D721Med (cell line): ENCODE measurements at places on chromosomes 12 and 14.

DNA sequence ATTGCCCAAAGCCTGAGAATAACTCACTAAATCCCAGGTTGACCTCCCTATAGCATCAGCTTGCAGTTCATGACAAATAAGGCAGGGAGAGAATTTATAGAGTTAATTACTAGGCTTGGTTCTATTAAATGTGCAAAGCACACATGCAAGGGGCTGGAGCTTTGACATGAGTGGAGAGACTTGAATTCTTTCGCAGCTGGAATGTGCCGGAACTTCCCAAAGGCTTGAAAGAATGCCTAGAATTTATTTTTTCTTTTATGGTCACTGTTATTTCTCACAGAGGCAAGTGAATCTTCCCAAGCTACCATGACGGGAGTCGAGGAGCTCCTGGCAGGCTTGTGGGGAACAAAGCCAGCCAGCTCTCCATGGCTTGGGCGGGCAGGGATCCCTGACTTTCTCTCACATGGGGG lies 95.5 kb upstream of the USP44 start:
- no peak for DNase-seq

- DNase-seq = no peak
These were observed 152.6 kb upstream of the NUDT4 start for GRCh38 chr12:93225094-93225493.

DNA sequence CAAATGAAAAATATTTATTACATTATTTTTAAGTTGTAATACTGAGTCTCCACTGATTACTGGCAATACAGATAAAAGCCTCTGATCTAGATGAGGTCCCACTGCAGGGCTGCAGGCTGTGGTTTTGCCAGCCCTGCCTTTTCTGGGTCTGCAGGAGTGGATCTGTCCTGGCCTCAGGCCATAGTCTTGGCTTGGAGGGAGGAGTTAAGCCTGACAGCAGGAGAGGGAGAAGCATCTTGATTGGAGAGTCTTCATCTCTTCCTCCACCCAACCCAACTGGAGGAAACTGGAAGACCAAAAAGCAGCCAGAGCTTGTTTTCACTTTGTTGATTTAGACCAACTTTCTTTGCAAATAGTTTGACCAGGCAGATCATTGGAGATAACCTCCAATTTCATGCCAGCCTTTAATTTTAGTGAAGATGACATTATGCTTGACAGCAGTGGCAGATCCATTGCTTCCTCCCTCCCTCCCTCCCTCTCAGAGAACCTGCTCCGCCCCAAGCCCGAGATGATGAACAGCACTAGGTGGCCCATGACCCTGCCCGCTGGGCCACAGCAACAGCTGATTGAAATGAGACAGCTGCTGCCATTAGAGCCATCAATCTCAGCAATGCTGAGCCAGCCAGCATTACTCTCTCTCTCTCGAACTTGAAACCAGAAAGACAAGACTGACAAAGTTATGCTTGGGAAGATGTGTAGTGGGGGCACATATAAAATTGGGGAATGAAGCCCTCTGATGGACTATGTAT lies 222.4 kb downstream of the GLT1D1 start:
- no peak for DNase-seq

DNA sequence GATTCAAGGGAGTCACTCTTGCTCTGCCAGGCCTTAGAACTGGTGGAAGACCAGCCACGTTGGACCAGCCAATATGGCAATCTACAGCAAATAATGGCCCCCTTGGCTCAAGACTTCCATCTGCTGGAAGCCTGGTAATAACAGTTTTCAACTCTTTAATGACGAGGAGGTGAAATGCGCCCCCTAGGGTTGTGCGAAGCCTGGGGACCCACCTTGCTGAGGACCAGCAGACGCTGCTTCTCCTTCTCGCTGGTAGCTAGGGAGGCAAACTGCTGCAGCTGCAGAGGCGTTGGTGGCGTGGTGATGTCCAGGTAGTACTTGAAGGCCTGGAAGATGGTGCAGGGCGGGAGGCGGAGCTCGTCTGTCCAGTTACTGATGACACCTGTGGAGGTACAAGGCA lies 41.5 kb upstream of the FBXO21 start:
- DNase-seq = no peak

DNA sequence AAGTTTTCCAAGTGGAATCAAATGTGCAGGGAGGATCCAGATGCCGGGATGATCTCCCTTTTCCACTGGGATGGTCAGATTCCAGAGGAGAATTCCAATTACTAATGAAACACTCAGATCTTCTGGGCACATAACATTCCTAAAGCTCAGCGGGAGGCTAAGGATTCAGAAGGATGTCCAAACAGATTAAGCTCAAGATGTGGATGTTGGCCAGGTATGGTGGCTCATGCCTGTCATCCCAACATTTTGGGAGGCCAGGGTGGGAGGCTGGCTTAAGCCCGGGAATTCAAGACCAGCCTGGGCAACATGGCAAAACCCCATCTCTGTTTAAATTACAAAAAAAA lies 62.0 kb upstream of the PNMA1 start:
- no peak for DNase-seq

- DNase-seq = no peak
These were observed 541.9 kb upstream of the SEL1L start for GRCh38 chr14:82075566-82075965.

- no peak for DNase-seq
These were observed 8.9 kb upstream of the EEA1 start for GRCh38 chr12:92938018-92938417.

DNA sequence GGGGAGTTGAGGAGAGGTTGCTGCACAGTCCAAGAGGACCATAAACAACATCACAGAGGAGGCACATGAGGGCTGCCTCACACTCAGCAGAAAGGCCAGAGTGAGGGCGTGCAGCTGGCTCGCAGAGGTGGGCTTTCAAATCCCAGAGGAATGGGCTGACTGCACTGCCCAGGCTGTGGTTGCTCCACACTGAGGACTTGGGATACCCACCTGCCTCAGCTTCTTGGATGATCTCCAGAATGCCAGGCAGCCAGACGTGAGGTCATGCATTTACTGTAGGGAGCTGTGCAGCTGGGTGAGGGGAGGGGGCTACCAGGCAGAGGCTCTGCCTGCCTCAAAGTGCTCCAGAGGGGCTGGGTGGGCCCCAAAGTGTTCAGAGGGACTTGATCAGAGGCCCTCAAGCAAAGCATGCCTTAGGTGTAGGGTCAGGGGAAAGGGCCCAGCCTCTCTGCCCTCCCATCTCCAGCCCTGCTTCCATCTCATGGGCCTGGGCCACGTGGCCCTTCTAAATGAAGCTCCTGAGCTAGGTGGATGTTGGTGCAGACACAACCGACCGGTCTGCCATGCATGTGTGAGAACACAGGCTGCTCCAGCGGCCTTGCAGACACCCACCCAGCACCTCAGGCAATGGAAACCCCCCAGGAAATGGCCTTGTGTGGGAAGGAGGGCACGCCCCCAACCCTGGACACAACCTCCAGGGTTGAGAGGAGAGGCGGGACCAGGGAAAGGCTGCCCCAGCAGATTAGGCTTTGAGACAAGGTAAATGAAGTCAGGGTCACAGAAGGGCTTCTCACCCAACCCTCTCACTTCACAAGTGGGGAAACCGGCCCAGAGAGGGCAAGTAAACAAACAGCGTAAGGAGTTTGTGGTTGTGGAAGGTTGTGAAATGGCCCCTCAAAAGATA lies 90.8 kb downstream of the NTF3 start:
- DNase-seq = no peak

GRCh38 chr12:113942209-113942608 lies 23.9 kb downstream of the RBM19 start:
- no peak for DNase-seq

- no peak for DNase-seq
These were observed 312.9 kb downstream of the ITPR2 start for GRCh38 chr12:26520109-26520508.

- DNase-seq = no peak
These were observed 16.4 kb upstream of the HVCN1 start for GRCh38 chr12:110705309-110705708.

DNA sequence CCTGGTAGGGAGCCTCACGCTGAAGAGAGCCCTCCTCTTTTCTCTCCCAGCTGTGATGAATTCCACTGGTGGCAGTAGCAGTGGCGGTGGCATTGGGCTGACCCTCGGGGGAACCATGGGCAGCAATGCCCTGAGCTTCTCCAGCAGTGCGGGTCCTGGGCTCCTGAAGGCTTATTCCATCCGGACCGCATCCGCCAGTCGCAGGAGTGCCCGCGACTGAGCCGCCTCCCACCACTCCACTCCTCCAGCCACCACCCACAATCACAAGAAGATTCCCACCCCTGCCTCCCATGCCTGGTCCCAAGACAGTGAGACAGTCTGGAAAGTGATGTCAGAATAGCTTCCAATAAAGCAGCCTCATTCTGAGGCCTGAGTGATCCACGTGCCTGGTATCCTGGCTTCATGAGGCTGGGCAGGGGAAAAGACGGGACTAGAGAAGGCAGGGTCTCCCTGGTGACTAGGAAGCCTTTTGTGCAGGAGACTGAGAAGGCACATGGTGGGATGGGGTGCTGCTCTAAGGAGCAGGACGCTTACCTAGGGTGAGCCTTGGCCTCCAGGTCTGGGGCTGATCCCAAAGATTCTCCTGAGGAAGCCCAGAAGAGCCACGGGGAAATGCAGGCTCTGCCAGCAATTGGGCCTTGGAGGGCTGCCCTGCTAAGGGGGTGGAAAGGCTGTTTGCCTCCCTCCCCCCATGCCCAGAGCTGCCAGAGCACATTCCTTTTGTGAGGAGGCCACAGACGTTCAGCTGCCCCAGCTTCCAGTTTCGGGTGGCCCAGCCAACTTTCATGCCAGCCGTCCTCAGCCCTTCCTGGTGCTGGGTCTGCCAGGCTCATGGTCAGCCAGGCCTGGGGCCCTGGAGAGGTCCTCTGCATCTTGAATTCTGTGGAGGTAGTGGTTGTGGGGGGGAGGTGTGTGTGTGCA lies 15.8 kb downstream of the KRT7 start:
- DNase-seq = no peak

DNA sequence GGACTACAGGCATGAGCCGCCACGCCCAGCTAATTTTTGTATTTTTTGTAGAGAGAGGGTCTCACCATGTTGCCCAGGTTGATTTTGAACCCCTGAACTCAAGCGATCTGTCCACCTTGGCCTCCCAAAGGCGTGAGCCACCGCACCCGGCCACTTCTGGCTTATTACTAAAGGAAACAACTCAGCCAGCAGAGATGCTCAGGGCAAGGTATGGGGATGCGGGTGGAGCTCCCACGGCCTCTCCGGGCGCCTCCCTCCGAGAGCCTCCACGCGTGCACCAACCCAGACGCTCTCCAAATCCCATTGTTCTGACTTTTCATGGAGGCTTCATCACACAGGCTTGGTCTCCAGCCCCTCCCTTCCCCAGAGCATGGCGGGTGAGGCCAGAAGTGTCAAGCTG lies 6.1 kb upstream of the GPR132 start:
- no peak for DNase-seq

DNA sequence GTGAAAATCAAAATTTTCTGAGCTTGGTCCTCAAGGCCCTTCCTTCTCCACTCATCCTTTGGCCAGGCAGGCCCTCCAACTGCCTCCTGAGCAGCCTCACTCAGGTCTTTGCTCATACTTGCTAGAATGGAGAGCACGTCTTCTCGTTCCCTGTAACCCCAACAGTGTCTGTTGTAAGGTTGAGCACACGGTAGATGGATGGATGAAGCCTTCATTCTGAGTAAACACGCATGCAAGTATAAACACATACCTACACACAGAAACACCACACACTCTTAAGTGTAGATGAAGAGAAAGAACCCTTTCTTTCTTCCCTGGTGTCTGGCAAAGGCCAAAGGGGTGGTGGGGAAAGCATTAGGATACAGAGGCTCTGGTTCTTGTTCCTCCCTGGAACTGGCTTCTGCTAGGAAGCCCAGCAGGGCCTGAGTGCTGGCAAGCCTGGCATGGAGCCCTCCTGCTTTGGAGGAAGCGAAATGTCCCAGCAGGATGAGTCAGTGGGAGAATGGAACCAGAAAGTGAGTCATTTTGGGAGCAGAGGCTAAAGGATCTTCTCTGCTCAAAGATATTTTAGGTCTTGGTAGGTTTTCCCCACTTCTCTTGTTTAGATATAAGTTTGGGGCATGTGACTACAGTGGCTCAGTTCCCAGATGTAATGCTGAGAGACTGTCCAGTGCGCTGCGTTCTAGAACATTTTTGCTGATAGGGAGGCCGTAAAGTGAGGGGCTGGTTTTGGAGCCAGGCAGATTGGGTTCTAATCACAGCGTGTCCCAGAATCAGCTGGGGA lies 127.4 kb downstream of the CACNA1C start:
- no peak for DNase-seq

DNA sequence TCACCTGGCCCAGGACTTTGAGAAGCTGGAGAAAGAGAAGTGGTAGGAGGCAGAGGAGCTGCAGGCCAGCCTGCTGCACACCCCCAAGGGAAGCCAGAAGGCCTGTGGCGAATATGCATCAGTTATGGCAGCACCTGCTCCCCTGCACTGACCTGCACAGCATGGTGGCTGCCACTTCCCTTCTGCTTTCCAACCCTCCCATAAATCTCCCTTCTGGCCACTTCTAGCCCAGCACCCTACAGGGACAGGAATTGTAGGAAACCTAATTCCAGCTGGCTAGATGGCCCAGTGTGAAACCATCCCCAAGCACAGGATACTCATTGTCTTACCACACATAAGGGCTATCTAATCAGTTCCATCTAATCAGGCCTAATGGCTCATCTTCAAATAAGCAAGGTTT lies 136.3 kb downstream of the TBX3 start:
- no peak for DNase-seq

DNA sequence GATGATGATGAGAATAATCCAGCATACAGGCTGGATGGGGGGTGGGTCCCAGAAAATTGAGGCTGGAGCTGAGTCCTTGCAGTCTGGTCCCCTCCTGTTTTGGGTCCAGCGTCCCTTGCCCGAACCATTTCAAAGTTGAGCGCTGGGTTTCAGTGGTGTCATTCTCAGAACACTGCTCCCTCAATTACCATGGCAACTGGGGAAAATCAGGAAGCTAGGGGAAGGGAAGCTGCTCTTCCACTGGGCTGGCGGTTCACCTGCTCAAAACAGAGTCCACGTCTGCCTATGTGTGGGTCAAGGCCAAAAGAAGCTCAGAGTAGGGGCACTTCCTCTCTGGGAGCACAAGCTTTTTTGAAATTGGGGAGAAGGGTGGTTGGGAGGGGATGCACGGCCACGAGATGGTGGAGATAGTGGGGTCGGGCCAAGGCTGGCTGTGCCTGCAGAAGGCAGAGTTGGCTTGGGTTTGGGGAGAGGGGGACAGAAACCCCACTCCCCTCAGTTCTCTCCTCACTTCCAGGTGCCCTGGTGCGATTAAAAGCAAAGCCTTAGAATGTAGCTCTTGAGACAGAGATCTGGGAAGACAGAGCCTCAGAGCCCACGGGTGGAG lies 1.7 kb upstream of the NOS1 start:
- DNase-seq = no peak

DNA sequence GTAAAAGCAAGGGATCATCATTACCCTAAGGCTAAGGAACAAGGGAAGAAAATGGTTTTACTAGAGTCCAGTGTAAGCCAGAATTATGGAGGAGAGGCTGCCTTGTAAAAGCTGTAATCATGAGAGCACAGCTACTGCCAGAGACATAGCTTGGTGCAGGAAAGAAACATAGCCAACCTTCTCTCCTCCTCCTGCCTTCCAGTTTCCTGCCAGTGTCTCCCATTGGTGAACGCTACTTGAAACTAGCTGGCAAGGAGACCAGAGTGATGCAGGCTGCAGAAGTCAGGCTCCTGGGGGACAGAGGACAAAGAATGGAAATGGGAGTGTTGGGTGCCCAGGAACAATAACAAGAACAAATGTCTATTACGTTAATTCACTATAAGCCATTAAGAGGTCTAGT lies 158.5 kb downstream of the NELL2 start:
- DNase-seq = no peak

- no peak for DNase-seq
These were observed 83.3 kb upstream of the FOXN3 start for GRCh38 chr14:89500303-89500702.
